Stimulated activated effector memory CD8-positive, alpha-beta T cell treated with anti-CD3 and anti-CD28 coated beads, Interleukin-12 subunit alpha, Interleukin-12 subunit beta, amount 100 ng/mL, for 72 hours (primary cell): ENCODE measurements at places on chromosomes 6 and 20.
A peak's percentile ranks its signal among the peaks of the same experiment; 100 is the strongest.

DNA sequence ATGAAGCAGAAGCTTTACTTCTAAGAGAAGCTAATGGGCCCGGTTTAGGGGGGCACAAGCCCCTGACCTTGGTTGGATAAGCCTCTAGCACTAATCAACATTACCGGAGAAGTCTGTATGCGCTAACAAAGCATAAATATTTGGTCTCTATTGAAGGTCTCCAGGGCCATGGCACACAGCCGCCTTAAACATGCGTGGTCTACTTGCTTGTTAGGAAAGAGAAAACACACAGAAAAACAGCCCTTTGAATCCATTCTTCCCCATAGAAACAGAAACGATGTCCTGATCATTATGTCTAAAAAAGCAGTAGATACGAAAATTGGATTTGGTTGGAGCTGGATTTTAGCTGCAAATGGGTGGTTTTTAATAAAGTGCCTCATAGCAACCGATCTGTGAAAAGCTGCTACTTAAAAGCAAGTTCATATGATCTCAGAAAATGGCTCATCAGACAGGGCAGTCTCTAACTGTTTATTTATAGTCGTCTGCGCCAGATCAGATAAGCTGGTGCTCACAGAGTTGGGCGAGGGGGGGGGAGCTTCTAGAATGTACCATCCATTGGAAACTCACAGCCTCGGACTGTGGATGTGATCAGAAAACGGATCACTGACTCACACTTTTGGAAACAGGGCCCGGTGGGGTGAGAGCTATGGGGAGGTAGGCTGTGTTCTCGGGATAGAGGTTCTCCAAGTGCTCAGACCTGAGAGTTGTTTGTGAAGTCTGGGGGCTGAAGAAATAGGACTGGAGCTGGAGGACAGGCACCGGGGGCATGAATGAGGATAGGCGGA, 35.3 kb upstream of the APCDD1L start:
- no peak for DNase-seq

GRCh38 chr20:47675190-47676142, 109.8 kb downstream of the SULF2 start:
- DNase-seq = no peak

DNA sequence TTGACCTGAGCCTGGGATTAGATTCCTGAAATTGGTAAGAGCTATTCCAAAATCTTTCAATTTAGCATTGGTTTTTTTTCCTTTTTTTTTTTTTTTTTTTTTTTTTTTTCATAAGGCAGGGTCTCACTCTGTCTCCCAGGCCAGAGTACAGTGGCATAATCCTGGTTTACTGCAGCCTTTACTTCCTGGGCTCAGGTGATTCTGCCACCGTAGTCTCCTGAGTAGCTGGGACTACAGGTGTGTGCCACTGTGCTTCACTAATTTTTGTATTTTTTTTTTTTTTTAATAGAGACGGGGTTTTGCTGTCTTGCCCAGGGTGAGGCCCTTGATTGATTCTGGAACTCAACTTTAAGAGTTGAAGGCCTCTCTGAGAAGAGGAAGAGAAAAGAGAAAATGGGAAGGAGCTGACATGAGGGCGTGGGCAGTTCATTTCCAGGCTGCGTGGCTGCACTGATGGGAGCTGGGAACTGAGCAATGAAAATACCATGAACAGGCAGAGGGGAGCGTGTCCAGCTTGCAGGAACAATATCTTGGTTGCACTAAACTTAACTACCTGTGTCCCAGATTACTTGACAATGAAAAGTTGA, 24.6 kb downstream of the KDM1B start:
- no peak for DNase-seq

DNA sequence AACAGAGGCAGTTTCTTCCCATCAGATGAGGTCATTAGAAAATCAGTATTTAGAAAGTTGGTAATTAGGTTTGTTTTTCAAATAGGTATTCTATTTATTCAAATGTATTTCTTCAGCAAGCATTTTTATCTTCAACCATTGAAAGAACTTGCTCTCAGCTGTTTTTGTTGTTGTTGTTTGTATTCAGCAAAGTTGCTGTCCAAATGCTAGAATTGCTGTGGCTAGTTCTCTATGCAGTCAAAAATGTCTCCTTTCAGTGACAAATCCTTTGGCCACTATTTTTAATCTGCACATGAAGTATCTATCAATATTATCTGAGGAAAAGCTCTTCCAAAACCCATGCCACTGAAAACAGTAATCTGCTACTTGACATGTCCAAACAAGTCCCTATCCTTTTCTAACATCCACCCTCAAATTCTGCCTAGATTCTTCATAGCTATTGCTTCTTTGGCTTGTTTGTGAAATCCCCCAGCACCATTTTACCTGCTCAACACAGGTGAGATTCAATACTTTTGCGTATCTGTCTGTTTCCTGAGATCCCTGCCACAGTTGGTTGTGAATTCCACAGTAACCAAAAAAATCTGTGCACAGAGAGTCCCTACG, 1005.4 kb downstream of the GRIK2 start:
- no peak for DNase-seq

- DNase-seq = no peak
Measured at GRCh38 chr6:14239097-14239496, 121.5 kb downstream of the CD83 start.

DNA sequence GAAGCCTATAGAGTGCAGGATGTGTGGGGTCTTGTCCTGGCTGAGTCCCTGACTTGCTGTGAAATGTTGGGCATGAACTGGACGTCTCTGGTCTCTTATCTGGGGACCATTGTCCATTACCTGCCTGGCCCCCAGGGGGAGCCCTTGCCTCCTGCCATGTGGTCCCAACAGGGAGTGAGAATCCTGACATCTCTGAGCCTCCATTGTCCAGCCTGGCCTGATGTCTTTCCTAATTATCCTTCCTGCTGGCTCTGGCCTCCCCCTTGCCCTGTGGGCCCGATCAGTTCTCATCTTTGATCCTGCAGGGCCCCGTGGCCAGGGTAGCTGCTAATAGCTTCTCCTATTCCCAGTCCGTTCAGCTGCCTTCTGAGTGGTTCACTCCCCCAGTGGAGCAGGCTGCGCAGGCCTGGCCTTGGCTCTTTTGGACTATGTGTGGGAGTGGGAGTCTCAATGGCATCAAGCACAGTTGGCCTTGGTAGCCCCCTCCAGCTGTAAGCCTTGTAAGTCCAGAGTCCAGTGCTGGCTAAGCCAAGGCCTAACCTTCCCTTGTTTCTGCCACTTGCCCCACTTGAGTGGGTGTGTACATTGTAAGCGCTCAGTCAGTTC, 77.9 kb upstream of the RALY start:
- DNase-seq = peak; percentile 73

DNA sequence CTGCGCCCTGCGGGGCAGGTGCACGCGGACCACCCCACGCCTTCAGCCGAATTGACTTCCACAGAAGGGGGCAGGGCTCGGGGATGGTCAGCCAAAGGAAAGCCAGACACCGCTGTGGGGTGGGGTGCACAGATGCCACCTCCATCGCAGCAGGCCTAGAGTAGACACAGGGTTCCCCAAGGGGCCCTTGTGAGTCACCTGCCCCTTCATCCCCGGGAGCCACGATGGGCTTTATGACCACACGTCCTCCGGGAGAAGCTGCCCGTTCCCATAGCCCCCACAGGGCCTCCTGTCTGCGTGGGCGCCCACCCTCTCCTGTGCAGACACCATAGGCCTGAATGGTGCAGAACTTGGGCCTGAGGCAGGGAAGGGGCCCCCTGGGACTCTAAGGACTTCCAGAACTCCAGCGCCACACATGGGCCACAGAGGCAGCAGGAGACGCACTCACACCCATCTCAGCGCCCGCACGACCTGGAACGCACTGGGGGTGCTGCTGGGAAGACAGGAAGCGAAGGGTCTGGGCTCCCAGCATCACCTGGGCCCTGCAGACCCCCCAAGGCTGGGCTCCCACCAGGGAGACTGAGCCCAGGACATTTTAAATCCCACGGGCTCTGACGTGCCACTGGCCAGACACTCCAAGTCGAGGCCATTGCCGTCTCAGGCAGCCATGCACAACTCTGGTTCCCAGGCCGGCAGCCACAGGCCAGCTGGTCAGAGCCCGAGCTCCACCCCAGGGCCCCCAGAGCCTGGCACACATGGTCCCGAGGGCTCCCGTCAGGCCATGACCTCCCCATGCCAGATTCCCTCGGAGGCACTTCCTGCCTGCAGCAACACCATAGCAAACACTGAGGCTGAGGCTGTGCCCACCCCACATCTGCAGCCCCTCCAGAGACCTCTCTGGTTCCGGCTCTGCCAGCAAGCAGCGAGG, 134.2 kb downstream of the DLL1 start:
- no peak for DNase-seq

DNA sequence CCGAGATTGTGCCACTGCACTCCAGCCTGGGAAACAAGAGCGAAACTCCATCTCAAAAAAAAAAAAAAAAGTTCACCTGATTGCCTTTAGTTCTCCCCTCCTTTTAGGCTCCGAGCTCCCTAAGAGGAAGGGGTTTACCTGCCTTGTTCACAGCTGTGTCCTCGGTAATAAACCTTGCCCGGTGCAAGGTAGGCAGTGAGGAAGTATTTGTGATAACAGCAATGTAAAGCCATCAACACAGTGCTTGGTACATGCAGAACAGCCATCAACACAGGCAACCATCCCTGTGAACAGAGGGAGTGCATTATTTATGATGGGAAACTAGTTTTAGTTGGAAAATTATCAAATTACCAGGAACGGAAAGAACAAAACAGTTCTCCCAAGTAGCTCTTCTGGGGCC, 1.8 kb upstream of the SPO11 start:
- no peak for DNase-seq

- DNase-seq = no peak
Measured at GRCh38 chr6:21560249-21560648, 33.3 kb upstream of the SOX4 start.

- no peak for DNase-seq
Measured at GRCh38 chr6:113967777-113968176, 3.2 kb downstream of the HDAC2 start.

- DNase-seq = peak; percentile 38
Measured at GRCh38 chr6:137641474-137642077, 147.4 kb upstream of the OLIG3 start.
